ENCODE measurements at places on chromosomes 6 and 20.

DNA sequence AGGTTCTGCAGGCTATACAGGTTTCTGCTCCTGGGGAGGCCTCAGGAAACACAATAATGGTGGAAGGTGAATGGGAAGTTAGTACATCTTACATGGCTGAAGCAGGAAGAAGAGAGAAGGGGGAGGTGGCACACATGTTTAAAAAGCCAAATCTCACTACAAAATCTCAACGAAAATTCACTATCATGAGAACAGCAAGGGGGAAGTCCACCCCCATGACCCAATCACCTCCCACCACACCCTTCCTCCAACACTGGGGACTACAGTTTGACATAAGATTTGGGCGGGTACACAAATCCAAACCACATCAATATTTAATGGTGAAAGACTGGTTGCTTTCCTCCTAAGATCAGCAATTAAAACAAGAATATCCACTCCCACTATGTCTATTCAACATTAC is 13.8 kb upstream of the POLR1H start:
- DNase-seq, result no peak

DNA sequence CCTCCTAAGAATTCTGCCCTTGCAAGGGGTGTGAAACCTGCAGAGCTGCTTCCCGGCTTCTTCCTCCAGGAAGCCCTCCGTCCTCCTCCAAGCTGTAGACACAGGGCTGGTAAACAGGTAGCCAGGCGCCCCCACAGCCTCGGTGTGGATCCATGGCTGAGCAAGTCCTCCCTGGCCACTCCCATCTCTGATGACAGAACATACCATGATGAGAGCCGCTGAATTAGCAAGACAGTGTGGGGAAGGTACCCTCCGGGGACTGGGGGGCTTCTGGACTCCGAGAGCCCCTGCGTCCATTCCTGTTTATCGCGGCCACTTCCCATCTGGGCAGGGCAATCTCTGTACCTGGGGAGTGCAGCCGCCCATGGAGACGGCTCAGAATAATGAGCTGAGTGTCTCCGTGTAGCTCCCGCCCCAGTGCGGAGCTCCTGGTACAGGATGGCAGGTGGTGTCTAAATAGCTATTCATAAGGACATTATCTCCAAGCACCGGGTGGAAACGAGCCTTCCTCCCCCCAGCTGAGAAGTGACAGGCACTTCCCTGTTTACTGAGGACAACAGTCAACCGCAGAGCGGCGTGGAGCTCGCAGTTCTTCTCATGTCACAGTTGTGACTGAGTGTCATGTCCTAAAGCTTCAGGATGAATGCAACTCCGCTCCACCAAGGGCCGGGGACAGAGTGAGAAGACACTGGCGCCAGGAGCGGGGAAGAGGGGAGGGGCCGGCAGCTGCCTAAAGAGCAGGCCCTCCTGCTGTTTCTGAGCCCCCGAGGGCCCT is 22.7 kb upstream of the NTSR1 start:
- no peak for DNase-seq

- no peak for DNase-seq
Measured at GRCh38 chr20:38402816-38403215, 32.3 kb downstream of the SNHG17 start.

- DNase-seq, result no peak
Measured at GRCh38 chr6:46420921-46421638, 70.2 kb downstream of the RCAN2 start.

GRCh38 chr6:99334526-99335127 is 14.8 kb downstream of the FAXC start:
- DNase-seq, result peak; percentile 49

DNA sequence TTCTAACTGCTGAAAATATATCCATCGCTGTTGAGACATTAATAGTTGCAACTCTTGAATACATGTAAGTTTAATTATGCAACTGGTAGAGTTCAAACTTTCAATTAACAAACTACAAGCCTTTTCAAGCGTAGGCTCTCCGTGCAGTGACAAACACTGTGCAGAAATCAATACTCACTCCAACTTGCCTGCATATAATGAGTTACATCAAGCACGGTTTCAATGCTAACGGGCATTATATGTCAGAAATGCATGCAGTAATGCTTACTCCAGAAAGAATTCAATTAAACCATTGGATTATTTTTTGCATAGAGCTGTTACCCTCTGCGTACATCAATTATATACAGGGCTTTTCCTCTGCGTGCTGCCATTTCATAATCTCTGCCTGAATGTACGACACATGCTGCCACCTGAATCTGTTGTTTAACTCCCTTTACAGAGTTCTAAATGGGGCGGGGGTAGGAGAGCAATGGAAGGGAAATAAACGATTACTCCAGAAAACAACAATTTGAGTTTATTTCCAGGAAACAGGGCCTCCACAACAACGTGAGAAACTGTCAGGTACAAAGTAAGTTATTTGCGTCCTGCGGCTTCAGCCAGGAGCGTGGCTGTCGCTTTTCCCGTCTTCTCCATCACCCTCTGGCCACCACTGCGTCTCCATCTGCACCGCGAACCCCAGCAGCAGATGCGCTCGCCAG is 1.8 kb downstream of the PTPRK start:
- DNase-seq, result no peak

DNA sequence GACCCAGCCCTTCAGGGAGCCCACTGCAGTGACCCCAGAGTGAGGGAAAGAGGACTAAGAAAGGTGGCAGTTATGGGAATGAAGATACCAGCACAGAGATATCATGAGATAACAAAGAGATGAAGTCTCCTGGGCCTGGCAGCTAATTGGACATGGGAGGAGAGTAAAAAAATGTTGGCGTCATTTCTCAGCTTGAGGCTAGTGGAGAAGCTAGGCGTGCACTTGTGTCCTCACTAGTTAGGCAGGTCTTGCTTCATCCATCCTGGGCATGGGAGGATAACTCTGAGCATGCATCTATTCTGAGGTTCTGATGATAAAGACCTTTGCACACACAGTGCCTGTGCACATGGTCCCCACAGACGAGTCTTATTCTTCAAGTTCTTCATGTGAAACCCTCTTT is 4.1 kb upstream of the GFOD1 start:
- no peak for DNase-seq

- no peak for DNase-seq
Measured at GRCh38 chr6:56802584-56802983, 152.3 kb upstream of the BEND6 start.

- no peak for DNase-seq
Measured at GRCh38 chr20:19274412-19275015, 62.1 kb downstream of the SLC24A3 start.

GRCh38 chr6:124131259-124131658 is 327.6 kb downstream of the NKAIN2 start:
- DNase-seq, result no peak

DNA sequence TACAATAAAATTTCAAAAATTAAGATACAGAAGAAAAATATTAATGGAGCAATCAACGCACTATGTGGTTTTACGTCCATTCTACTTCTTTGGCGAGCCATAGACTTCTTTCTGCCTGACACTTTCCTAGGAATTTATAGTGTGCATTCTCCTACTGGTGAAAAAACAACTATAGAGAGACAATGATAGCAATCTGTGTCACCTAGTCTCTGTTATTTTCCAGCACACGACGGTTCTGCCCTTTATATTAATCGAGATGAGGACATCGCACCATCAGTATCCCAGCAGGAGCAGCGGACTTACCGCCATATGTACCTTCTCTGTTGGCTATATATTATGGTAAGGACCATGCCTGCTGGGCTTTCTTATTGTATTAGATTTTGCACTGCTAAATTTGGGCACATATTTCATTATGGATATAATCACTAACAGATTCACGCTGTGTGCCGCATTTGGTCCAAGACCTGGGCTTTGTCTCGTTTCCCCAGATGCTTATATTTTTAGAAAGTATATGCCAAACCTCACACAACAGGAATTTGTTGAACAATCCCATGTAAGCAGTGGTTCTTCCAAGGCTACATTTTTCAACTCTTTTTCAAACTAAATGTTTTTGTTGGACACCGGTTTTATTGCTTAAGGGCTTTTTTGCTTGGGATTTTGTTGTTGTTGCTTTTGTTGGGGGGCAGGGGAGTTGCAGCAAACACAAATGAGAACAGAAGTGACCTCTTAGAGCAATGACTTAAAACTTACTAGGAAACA is 166.4 kb downstream of the ADAT2 start:
- no peak for DNase-seq

GRCh38 chr20:43959079-43959919 is 44.6 kb downstream of the TOX2 start:
- DNase-seq, result no peak

GRCh38 chr6:157069585-157069984 is 253.7 kb downstream of the TMEM242 start:
- DNase-seq, result no peak

DNA sequence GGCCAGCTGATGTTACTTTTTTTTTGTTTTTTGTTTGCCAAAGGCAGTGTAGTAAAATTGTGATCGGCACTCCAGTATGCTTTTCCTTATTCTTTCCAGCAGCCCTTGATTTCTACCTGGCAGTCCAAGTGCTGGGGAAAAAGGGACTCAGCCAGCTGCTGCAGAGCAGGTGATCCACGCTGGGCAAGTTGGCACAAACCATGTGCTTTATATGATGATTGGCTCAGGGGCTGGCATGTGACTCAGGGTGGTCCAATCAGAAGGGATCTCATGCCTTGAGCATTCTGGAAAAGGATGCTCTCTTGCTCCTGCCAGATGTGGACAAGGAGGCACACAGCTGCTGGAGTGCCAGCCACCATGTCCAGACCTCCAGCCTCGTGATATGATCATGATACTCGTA is 54.5 kb downstream of the SULF2 start:
- no peak for DNase-seq

DNA sequence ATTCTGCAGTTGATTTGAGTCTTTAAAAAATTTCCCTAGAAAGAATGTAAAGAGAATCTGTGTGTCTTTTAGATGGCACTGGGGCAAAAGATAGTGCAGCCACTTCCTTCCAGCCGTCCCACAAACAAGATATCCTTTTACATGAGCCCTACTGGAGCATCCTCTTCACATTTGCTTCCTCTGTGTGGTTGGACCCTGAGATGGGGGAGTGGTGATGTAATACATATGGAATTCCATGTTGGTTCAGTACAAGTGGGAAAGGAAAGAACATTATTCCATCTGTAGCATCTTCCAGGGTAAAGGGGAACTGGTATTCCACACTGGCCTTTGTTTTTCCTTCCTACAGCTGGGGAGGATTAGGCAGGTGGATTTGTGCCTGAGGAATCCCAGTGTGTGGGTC is 78.9 kb upstream of the ISM1 start:
- no peak for DNase-seq

GRCh38 chr20:60132827-60133670 is 174.8 kb downstream of the CDH26 start:
- DNase-seq, result no peak

DNA sequence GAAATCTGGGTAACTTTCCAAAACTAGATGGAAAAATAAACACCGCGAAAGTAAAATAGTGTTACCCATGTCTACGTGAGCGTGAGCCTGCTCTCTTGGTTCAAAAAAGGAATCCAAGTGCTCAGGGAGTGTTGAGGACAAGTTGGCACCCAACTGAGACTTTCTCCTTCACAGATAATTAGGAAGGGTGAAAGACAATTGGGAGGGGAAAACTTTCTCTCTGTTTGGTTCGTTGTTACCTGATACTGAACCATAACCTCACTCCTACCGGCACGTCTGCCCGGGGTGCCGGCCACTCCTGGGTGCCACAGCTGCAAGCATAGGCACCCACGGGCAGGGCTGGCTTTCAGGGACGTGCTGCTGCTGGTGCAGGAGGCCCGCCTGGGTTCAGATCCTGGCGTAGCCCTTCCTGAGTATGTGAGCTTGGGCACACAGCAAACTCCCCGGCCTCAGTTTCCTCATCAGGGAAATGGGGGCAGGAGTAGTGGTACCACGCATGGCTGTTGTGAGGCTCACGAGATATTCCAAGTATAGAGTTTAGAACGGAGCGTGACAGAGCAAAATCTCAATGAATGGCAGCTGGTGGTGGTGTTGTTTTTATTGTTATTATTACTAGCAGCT is 38.2 kb upstream of the PMEPA1 start:
- no peak for DNase-seq

GRCh38 chr6:156849806-156850205 is 72.6 kb downstream of the ARID1B start:
- no peak for DNase-seq

GRCh38 chr6:74167976-74168375 is 472.0 kb downstream of the CD109 start:
- no peak for DNase-seq

GRCh38 chr6:79338493-79338892 is 104.0 kb upstream of the HMGN3 start:
- no peak for DNase-seq

- no peak for DNase-seq
Measured at GRCh38 chr20:12241065-12241464, 323.4 kb downstream of the BTBD3 start.

GRCh38 chr6:5302995-5303622 is 41.8 kb downstream of the FARS2 start:
- DNase-seq, result peak; percentile 70

DNA sequence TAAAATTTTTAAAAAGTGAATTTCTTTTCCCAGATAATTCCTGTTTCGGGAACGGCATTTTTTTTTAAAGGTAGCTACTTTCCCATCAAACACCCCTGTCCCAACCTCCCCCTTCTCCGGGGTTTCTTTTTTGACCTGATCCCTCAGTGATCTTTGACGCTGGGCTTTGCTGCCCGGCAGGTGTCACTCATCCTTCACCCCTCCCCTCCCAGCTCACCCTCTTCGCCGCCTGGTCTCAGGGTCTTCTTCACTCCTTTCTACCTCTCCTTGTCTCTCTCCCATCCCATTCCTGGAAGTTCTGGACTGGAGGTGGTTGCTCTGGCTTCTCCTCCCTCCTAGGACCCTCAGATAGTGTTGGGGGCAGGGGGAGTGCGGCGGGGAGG is 329 bp upstream of the GPR6 start:
- no peak for DNase-seq

- DNase-seq, result no peak
Measured at GRCh38 chr6:40710626-40711330, 123.6 kb upstream of the LRFN2 start.

DNA sequence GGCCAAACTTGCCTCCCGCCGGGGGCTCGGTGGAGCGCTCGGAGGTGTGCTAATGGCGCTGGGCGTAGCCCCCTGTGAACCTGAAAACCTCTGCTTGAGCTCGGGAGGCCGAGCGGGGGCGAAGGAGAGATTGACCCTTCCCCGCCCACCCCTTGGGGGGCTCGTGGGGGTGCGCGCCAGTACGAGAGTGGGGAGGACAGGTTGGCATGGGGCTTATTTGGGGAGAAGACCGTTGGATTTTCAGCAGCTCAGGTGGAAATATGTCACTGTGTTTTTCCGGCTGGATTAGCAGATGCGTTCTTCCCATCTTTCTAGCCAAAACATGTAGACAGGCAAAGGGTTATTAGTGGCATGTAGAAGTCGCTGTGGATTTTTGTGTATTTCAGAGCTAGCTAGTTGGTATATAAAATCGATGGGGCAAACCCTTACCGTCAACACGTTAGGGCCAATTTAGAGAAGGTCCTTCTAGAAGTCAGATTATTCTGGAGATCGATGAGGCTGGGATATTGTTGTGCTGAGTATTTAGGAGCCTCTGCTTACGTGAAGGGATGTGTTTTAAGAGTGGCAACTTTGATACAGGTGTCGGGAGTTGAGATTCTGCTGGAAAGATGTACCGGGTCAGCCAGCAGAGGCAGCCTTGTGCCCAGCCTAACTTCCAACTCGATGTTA is 525 bp downstream of the NCOA7 start:
- no peak for DNase-seq
